ENCODE measurements at places on chromosomes 2 and 18. TPM values are rescaled to one million over a fixed set of nuclear protein-coding genes. Genes with fewer than 3 reads are reported as not detected.
A peak's percentile ranks its signal among the peaks of the same experiment; 100 is the strongest.

The PID1 gene
- polyA plus RNA-seq: 2.2 TPM

GRCh38 chr18:986051-986450 lies 81.4 kb downstream of the ADCYAP1 start:
- peak; percentile 28 for DNase-seq

GRCh38 chr2:168432565-168433186 lies 23.4 kb upstream of the CERS6 start:
- DNase-seq: no peak

GRCh38 chr2:200208041-200208440 lies 98.5 kb upstream of the SPATS2L start:
- DNase-seq: no peak

DNA sequence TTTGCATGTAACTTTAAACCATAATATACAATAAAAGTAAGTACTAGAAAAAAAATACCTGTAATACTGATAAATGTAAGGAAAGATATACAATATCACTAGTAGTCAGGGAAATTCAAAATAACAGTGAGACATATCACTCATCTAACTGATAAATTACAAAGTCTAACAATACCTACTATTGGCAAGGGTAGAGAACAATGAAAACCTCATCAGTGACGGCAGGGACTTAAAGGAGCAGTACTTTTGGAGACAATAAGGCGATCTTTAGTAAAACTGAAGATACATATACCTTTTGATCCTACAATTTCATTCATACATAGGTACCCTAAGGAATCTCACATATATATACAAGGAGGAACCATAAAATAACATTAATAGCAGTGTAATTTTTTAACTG lies 24.9 kb downstream of the C2orf76 start:
- no peak for DNase-seq
